ENCODE measurements at places on chromosomes 7 and 10.

DNA sequence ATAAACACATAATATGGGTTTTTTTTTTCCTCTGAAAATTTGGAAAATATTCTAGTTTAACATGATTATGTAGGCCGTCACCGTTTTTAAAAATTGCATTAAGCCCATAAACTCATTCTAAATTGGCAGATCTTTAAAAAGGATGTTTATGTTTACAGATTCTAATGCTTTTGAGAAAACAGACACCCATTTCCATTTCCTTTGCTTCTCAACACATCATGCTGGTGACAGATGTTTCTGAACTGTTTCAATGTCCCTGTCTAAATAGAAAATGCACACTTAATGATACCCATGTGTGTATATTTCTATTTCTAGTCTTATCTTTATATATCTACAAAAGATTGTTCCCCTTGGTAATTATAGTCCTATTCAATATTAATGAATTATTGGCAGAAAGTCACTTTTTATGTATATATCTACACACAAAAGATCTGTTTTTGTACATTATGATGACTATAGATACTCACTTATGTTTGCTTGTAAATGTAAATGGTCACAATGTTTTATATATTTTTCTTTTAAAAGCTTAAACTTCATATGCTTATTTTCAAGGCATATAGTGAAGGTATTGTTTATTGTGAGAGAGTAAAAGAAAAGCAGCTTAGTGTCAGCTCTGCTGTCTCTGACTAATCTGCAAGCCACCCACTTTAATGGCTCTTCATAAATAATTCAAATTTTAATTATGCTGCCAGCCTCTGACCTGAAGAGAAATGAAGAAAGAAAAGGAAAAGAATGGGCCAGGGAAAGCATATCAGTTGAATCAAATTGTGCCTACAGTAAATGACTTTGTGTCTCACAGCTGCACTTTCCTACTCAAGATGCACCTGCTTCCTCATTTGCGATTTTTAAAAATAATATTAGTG, 179.4 kb downstream of the CACNA2D1 start:
- no peak for DNase-seq

GRCh38 chr10:72171175-72171630, 44.6 kb upstream of the ANAPC16 start:
- DNase-seq = peak; percentile 63

- DNase-seq = no peak
Measured at GRCh38 chr10:3059974-3060373, 7.4 kb upstream of the PFKP start.

GRCh38 chr7:34036051-34036920, 130.9 kb downstream of the BMPER start:
- DNase-seq = no peak

GRCh38 chr7:30879139-30880124, 32.2 kb upstream of the AQP1 start:
- no peak for DNase-seq

DNA sequence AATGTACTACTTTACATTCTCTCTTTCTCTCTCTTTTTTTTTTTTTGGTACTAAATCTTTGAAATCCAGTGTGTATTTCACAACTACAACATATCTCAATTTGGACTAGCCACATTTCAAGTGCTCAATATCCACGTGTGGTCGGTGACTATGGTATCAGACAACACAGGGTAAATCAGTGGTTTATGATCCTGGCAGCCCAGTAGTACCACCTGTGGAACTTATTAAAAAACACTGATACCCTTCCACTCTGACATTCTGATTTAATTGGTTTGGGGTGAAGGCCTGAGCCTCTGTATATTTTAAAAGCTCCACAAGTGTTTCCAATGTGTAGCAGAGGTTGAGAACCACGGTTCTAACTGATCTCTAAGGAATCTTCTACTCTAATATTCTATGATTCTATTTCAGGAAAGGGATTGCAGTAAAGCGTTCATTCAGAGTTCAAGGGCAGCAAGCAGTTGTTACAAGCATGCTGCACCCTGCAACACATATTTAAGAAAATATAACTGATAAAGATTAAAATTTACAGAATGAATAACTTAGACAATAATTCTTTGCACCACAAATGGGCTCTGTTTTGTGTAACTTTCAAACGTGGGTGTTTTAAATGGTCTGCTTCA, 5.1 kb downstream of the CREB5 start:
- DNase-seq = no peak

- DNase-seq = no peak
Measured at GRCh38 chr10:43816351-43817321, 168.0 kb upstream of the ZNF32 start.

DNA sequence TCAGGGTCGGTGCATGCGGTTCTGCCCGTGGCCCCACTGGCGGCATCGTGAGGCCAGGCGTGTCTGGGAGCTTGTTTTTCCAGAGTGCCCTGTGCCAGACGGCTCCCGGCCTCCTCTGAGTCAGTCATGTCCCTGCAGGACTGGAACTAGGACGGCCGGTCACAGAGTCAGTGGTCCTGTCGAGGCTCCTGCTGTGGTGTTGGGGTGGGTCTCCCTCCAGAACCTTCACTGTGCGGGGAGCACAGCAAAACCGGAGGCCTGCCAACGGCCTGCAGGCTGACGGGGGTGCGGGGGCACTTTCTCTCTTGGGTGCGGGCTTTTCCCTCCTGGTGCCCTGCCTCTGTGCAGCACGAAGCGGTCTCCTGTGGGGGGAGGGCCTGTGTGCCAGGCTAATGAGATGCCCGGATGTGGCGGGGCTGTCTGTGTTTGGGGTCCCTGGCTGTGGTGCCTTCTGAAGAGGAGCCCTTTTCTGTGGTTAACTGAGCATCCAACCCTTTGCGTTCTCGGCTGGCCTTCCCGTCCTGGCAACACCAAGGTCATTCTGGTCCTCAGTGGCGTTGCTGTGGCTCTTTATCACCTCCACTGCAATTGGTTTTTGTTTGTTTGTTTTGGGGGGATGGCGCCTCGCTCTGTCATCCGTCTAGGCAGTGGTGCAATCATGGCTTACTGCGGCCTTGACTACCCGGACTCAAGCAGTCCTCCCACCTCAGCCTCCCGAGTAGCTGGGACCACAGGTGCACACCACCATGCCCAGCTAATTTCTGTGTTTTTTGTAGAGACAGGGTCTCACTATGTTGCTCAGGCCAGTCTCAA, 8.0 kb downstream of the GET4 start:
- no peak for DNase-seq

DNA sequence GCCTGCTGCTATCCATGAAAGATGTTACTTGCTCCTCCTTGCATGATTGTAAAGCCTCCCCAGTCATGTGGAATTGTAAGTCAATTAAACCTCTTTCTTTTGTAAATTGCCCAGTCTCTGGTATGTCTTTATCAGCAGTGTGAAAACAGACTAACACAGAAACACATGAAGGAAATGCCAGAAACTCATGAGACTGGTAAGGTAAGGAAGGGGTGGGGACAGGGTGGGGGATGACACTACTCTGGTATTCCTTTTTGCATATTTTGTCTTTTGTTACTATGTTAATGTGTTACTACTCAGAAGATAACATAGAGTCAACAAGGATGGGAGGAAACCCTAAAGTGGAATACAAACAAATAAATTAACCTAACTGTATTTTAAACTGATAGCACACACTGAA, 69.8 kb upstream of the DRGX start:
- no peak for DNase-seq

- DNase-seq = no peak
Measured at GRCh38 chr7:116984917-116985316, 31.6 kb downstream of the ST7 start.

- DNase-seq = no peak
Measured at GRCh38 chr10:22219308-22219707, 1.5 kb upstream of the EBLN1 start.

DNA sequence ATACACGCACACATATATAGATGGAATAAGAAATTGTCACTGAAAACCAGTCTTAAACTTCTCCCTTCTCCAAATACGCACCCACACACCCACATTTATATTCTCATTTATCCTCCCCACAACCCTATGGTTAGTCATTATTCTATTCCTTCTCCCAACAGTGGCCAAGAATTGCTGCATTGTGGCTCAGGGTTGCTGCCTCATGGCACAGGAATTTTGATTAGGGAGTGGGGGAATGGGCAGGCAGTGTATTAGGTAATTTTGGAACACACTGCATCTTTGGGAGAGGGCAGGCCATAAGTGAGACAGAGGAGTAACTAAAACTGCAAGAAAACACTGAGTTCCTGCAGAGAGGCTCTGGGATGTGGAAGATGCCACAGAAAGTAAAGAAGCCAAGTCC, 35.7 kb downstream of the NAPEPLD start:
- DNase-seq = peak; percentile 97

- DNase-seq = no peak
Measured at GRCh38 chr10:132097609-132098377, 32.0 kb downstream of the JAKMIP3 start.

- no peak for DNase-seq
Measured at GRCh38 chr7:111232249-111233084, 141.5 kb downstream of the LRRN3 start.

GRCh38 chr10:48758411-48758810, 73.7 kb downstream of the WDFY4 start:
- DNase-seq = no peak

DNA sequence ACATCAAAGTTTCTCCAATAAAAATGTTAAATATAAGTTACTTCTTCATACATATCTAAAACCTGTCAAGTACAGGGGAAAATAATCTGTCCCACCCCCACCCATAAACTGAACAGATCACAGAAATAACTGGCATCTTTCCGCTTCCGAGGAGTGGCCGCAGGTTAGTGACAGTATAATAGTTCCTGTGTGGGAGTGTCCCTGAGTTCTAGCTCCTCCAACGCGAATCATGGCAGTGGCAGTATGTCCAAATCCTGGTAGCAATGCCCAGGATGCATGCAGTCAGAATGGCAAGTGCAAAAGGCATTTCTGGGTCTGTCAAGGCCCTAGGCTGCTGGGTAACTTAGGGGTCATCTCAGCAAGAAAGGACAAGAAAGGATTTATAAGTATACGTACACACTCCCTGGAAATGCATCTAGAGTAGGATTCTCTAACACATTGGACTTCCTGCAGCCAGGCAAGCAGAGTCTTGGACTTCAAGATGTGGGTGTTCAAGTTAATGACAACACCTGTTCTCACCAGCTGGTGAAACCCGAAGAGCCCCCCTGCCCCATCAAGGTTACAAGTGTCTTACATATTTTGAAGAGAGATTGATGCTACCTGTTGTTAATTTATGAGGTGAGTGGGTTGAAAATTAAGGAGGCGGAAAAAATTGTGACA, 94.4 kb upstream of the COL1A2 start:
- DNase-seq = no peak

GRCh38 chr10:3647074-3647473, 137.9 kb downstream of the KLF6 start:
- no peak for DNase-seq

DNA sequence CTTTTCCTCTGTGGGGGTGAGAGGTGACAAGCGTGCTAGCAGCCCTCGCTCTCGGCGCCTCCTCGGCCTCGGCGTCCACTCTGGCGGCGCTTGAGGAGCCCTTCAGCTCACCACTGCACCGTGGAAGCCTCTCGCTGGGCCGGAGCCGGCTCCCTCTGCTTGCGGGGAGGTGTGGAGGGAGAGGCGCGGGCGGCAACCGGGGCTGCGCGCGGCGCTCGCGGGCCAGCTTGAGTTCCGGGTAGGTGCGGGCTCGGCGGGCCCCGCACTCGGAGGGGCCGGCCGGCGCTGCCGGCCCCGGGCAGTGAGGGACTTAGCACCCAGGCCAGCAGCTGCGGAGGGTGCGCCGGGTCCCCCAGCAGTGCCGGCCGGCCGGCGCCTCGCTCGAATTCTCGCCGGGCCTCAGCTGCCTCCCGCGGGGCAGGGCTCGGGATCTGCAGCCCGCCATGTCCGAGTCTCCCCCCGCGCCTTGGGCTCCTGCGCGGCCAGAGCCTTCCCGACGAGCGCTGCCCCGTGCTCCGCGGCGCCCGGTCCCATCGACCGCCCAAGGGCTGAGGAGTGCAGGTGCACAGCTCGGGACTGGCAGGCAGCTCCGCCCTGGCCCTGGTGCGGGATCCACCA, 352.8 kb upstream of the PODXL start:
- DNase-seq = no peak

- no peak for DNase-seq
Measured at GRCh38 chr7:20509892-20510572, 105.4 kb upstream of the ABCB5 start.

DNA sequence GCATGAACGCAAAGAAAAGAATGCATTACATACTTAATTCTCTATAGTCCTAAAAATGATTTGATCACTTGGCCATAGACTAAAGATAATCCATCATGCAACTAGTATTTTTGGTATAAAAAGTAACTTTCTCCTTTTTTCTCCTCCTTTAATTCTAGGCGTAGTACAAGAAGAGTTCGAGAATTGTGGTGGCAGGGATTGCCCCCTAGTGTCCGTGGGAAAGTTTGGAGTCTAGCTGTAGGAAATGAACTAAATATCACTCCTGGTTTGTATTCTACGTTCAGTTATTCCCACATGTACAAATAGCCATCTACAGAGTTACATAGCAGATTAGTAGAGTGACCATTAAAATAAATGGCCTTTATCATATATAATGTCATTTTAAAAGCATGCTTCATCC, 45.5 kb upstream of the HELLS start:
- DNase-seq = no peak

- no peak for DNase-seq
Measured at GRCh38 chr7:141128506-141128905, 54.6 kb downstream of the TMEM178B start.

DNA sequence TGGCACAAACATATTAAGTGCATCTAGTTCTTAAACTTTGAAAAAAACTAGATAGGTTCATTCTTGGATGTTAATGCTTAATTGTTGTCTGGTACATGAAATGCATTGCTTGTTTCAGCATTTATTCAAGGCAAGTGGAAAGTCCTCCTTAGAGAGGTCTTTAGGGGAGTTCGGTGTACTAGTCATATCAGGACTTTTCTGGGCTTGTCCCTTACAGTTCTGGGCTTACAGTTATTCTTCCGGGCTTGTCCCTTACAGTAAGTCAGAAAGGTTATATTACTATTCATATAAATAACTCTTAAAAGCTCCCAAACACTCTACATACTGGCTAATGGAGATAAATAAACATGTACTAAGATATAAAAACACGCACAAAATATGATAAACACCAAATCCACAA, 61.6 kb upstream of the MRLN start:
- DNase-seq = no peak

DNA sequence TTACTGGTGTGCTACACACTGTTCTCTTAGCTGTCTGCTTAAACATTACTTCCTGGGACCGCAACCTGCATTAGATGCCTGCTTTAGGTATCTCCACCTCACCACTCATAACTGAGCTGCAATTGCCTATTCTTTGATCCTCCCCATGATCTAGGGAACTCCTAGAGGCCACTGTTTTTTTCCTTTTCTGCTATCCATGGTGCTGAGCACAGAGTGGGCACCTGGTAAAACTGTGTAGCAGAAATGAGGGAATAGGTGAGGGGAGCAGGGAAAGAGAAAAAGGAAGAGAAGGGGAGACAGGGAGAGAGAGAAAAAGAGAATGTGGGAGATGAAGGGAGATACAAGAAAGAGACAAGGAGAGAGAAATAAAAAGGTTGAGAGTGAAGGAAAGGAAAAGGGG, 434.9 kb downstream of the ADRA2A start:
- DNase-seq = no peak

All from astrocyte of the cerebellum (primary cell).